LoVo (cell line): ENCODE measurements at places on chromosomes 4 and X.

DNA sequence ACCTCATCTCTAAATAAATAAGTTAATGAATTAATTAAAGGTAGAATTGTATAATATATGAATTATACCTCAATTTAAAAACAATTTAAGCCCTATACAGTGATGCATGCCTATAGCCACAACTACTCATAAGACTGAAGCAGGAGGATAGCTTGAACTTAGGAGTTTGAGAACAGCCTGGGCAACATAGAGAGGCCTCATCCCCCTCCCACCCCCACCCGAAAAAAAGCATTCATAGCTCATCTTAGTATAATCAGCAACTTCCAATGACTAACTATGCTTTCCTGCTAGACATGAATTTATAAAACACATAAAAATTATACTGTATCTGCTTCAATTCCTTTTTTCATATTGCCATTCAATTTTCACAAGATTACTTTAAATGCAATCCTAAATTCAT lies 1.6 kb downstream of the LRBA start:
- no peak for DNase-seq

DNA sequence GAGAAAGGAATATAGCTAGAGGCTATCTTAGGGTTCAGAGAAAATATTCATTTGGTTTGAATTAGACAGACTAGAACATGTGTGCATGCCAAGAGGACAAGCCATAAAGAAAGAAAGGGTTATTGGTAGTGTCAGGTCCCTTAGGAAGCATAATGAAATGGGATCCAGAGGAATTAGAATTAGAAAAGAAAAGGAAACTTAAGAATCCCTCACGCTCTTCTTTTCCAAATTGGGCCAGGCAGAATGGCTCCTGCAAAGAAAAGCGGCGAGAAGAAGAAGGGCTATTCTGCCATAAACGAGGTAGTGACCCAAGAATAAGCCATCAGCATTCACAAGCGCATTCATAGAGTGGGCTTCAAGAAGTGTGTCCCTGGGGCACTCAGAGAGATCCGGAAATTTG lies 4.9 kb upstream of the ABCG2 start:
- no peak for DNase-seq

GRCh38 chrX:109373468-109373867 lies 108.4 kb downstream of the GUCY2F start:
- no peak for DNase-seq

GRCh38 chrX:10095246-10095645 lies 61.5 kb upstream of the CLCN4 start:
- DNase-seq, result no peak

GRCh38 chrX:103754401-103754800 lies 22.2 kb upstream of the PLP1 start:
- DNase-seq, result no peak
